ENCODE measurements at places on chromosomes 5 and 9. TPM values are rescaled to one million over a fixed set of nuclear protein-coding genes. Genes with fewer than 3 reads are reported as not detected.

Gene MPDZ
- 50.6 TPM for total RNA-seq

Gene SOX30
- 0.07 TPM for total RNA-seq

Gene ADAMTS16
- total RNA-seq, result not detected

GRCh38 chr5:8094304-8094703, 225.4 kb downstream of the MTRR start:
- no peak overlapping the region for H3K27ac ChIP-seq
- H3K4me3 ChIP-seq, result no peak overlapping the region
- H3K27me3 ChIP-seq, result no peaks in the 10 kb centered on the region
- no peaks in the 10 kb centered on the region for H3K36me3 ChIP-seq
- H3K4me1 ChIP-seq, result no peaks in the 10 kb centered on the region

DNA sequence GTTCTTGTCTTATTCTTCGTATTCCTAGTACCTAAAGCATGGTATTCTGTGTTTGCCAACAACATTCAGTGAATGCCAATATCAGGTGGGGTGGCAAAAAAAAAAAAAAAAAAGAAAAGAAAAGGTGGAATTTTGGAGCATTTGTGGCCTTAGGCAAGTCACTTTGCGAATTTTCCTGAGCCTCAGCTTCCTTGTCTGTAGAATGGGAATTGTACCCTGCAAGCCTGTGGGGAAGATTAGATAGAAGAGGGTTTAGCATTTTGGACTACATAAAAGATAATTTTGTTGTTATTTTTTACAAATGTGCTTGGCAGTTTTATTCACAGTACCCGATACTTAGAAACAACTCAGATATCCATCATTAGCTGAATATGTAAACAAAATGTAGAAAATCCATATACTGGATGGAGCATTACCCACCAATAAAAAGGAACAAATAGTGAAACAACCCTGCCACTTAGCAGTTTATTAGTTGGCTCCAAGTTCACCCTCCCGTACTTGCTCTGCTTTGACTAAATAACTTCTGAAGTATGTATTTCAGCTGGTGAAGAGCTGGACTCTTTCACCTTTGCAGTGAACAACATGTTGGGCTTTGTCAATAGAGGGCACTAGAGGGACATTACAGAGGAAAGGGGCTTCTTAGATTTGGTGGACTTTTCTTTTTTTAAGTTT, 13.6 kb downstream of the UBE2D2 start:
- no peak overlapping the region for H3K4me3 ChIP-seq
- H3K27ac ChIP-seq, result no peak overlapping the region
- peaks cover 21% of the 10 kb centered on the region for H3K4me1 ChIP-seq
- no peaks in the 10 kb centered on the region for H3K27me3 ChIP-seq
- DNase-seq, result peak; percentile 68

DNA sequence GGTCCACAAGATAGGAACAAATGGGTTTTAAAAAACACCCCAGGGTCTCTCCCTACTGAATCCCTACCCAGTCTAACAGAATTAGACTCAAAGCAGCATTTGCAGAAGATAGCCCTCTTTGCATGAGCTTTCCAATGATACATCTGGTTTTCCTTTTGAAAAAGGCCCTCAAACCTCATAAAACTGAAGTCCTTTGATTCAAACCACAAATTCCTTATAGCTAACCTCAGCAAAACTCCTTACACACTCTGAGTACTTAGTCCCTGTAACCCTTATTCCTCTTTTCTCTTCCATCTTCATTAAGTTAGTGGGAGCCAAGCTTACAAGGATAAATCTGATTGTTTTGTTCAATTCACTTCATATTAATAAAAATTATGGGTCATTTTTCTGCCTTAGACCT, 90.5 kb upstream of the TNC start:
- no peak overlapping the region for H3K4me3 ChIP-seq
- H3K4me1 ChIP-seq, result peaks cover 8% of the 10 kb centered on the region
- H3K36me3 ChIP-seq, result no peaks in the 10 kb centered on the region
- no peaks in the 10 kb centered on the region for H3K27me3 ChIP-seq
- H3K27ac ChIP-seq, result no peak overlapping the region

- H3K27me3 ChIP-seq, result no peaks in the 10 kb centered on the region
- DNase-seq, result no peak
- no peaks in the 10 kb centered on the region for H3K36me3 ChIP-seq
- no peak overlapping the region for H3K4me3 ChIP-seq
Observed at GRCh38 chr5:109838157-109838556, 148.4 kb downstream of the MAN2A1 start.

- H3K4me3 ChIP-seq, result no peak overlapping the region
- no peak overlapping the region for H3K27ac ChIP-seq
- H3K27me3 ChIP-seq, result no peaks in the 10 kb centered on the region
- H3K36me3 ChIP-seq, result no peaks in the 10 kb centered on the region
Observed at GRCh38 chr5:20029266-20029665, 41.3 kb upstream of the CDH18 start.

- H3K36me3 ChIP-seq, result no peaks in the 10 kb centered on the region
- no peak overlapping the region for H3K27ac ChIP-seq
- no peaks in the 10 kb centered on the region for H3K27me3 ChIP-seq
- no peak overlapping the region for H3K4me3 ChIP-seq
- no peaks in the 10 kb centered on the region for H3K4me1 ChIP-seq
Observed at GRCh38 chr5:159471904-159472303, 141.6 kb upstream of the IL12B start.

DNA sequence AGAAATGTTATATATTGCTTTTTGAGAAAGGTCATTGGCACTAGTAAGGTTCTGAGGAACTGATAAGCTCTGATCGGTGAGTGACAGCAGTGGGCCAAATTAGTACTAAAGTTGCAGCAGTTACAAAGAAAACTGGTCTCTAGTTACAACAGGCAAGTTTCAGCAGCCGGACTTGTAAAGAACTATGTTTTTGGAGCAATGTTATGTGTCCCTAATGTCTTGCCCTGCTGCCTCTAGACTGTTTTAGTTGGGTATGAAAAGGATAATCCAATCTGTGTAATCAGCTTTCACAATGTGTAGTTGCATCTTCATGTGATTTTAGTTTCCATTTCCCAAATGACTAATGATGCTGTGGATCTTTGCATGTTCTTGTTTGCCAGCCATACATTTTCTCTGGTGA, 113.5 kb downstream of the CAMK4 start:
- no peaks in the 10 kb centered on the region for H3K27me3 ChIP-seq
- H3K4me3 ChIP-seq, result no peak overlapping the region
- no peak for DNase-seq
- no peak overlapping the region for H3K27ac ChIP-seq
- H3K36me3 ChIP-seq, result no peaks in the 10 kb centered on the region
